Stimulated activated naive CD4-positive, alpha-beta T cell (primary cell): ENCODE measurements at places on chromosomes 16 and 17.

DNA sequence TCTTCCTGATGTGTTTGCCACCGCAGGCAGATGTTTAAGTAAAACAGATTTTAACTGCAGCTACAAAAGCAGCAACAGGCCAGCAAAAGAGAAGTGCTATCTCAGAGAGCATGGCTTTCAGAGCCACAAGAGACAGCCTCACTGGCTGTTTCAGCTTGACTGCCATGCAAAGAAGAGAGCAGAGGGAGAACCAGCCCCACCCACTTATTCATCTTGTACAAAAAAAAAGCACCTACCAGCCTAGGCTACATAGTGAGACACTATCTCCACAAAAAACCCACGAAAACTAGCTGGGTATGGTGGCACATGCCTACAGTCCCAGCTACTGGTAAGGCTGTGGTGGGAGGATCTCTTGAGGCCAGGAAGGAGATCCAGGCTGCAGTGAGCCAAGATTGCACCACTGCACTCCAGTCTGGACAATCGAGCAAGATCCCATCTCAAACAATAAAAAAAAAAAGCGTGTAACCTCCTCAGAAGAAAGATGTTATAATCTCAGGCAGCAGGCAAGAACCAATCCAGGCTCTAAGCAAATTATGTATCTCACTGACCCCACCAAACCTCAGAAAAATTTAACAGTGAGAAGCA is 30.0 kb downstream of the STH start:
- DNase-seq: no peak

DNA sequence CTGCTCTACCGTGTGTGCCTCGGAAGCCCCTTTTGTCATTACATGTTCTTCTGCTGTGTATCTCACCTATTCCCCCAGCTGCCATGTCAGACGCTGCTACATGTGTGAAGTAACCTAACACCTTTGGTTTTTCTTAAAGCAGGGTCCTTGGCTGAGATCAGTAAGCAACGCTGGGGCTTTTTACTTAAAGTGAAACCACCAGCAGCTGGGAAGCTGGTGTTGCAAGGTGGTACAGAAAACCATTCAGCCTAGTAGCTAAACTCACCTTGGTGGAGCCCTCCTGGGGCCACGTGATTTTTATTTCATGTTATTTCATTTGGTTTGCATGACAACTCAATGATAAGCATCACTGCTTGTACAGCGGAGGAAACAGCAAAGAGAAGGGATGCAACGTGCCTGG is 62.6 kb downstream of the PLCG2 start:
- DNase-seq: no peak

GRCh38 chr17:19260958-19261357 is 23.8 kb downstream of the EPN2 start:
- no peak for DNase-seq

DNA sequence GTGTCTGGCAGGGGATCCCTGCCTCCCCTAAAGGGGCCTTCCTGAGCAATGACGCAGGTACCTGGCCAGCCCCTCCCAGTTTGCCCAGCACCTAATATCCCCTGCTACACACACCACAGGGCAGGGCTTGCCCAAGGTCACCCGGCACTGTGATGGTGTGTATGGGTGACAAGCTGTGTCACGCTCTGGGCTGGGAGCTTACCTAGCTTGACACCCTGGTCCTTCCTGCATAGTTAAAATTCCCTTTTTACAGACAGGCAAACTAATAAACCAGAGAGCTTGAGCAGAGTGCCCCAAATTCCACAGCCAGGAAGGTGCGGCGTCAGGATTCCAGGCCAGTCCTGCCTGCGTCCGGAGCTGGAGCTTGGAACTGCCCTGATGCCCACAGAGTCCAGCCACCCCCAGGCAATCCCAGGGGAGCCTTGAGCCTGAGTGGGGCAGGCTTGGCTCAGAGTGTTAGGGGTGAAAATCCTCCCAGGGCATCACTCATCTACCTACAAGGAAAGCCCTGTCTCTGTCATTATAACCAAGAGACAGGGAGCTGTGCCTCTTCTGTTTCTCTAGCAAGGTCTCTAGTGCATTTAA is 18.1 kb downstream of the MMP15 start:
- no peak for DNase-seq

GRCh38 chr16:20136446-20136968 is 62.8 kb upstream of the GPR139 start:
- no peak for DNase-seq
